ENCODE measurements at places on chromosomes 1 and 21.

GRCh38 chr1:22903113-22903512 is 69.6 kb downstream of the LACTBL1 start:
- no peak for DNase-seq

DNA sequence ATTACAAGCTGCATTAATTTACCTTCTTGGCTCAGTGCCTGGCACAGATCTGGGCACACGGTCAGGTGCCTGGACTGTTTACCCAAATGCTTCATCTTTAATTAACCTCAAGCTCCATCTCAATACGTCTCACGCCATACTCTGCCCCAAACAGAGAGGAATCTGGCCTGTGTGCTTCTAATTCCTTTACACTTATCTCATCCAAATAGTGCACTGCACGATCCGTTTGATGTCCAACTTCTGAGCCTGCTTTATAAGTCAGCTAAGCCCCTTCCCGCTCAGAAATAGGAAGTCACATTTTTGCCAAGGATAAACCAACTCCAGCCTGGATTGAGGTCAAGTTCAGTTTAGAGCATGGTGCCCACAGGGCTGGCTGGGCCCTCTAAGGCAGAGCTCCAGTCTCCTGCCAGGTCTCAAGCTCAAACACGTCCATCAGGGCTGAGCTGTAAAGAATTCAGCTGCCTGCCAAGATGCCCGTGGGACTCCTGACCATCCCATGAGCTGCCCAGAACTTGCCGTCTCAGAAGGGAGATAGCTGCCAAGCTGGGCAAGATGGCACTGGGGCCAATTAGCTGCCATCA is 233.5 kb downstream of the TRABD2B start:
- DNase-seq: no peak

DNA sequence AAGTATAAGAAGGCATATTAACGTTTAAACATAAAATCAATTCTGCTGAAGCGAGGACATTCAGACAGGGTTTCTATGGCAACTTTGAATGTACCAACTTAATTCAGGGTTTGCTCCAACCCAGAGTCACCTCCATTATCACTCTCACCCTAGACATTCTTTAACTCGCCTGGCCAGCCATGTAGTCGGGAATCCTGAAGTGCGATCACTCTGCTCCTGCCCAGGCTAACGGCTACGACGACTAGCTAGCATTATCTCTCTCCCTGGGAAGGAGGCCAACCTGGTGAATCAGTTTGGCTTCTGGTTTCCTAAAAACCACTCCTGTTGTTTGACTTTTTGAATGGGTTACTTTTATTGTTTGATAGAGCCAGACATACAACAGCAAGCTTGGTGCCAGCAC is 38.9 kb upstream of the ZBTB18 start:
- no peak for DNase-seq

DNA sequence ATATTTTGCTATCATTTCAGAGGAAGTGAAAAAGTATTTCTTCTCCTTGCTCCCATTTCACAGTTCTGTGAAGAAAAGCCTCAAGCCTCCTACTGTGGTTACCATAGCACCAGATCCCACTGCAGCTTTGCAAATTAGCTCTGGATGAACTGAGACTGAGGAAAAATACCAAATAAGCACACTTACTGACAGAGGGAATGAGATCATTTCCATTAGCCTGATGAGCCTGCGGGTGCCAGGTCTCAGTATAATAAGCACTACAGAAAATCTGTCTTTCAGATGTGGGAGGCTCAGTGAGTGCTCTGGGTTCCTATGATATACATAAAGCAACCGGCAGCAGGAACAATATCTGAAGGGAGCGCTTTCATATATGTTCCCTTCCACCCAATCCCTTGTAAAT is 21.4 kb downstream of the XKR8 start:
- no peak for DNase-seq

GRCh38 chr1:94067196-94067595 is 53.8 kb downstream of the ABCA4 start:
- no peak for DNase-seq

- no peak for DNase-seq
Observed at GRCh38 chr21:34335316-34335715, 28.5 kb upstream of the KCNE2 start.

DNA sequence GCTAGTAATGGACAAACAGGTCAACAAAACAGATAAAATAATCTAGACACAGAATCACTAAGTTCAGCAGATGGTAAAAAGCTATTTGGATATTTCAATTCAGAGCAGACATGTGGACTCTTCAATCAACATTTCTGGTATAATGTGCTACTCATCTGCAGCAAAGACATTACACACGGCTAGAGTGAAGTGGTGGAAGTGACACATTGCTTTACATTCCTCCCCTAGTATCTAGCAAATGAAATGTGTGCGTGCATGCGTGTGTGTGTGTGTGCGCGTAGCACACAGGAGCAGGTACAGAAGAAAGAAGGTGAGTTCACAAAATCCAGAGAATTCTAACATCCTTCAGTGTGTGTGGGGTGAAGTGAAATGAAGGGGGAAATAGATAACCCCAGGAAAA is 8.3 kb downstream of the AHCTF1 start:
- no peak for DNase-seq

DNA sequence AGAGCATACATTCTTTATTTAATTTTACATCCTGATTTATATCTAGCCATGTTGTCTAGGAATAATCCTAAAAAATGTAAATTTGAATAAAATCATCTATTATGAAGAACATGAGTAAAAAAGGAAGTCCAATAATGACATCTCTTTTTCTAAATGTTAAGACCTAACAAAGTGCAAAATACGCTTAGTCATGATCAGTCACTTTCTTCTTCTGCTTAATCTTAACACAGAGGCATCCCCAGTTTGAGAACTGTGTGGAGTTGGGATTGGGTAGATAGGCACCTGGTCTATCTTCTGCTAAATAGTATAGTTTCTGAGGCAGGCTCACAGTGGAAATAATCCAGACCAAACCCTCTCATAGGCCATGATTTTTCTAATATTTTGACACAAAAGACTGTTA is 311.7 kb upstream of the LRRC7 start:
- no peak for DNase-seq

GRCh38 chr1:103191327-103191726 is 83.0 kb upstream of the COL11A1 start:
- DNase-seq: no peak

DNA sequence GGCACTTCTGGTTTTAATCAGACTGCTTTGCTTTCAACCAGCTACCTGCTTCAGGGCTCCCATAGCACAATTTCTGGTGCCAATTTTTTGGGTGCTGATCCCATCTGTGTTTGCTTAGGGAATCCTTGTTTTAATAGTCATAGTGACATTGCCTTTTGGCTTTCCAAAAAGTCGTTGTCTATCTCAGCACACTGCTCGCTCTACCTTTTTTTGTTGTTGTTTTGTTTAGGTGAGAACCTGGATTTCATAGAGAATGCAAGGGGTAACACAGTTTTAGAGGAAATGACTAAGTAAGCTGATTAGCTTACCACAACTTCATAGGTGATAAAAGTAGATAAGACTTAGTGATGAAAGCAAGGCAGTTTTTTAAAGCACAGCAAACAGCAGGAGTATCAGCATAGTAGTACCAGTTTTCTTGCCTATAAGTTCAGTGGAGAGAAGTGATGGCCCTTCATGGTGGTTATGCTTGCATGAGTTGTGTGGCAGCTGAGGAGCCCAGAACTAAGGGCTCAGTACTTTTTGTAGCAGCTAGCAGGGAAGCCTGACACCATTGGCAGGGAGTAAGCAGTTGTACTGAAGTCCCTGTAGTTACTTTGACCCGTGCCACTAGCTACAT is 31.3 kb downstream of the NEK7 start:
- no peak for DNase-seq

- DNase-seq: no peak
Observed at GRCh38 chr1:209389258-209389657, 194.3 kb upstream of the CAMK1G start.

DNA sequence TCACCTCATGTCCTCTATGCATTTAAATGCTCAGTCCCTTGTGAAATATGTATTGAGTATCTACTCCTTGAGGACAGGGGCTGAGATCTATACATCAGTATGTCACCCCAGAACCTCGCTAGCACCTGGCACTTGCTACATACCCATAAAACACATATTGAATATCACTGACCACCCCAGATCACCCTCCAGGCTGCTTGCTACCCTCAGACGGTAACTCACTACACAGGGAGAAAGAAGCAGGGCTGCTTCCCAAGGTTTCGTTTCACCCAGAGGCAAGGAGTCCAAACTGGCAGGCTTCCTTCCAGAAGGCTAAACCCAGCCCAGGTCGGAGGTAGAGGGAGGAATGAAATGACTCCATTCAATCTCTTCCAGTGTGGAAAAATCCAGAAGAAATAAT is 8.5 kb downstream of the INKA2 start:
- DNase-seq: no peak

DNA sequence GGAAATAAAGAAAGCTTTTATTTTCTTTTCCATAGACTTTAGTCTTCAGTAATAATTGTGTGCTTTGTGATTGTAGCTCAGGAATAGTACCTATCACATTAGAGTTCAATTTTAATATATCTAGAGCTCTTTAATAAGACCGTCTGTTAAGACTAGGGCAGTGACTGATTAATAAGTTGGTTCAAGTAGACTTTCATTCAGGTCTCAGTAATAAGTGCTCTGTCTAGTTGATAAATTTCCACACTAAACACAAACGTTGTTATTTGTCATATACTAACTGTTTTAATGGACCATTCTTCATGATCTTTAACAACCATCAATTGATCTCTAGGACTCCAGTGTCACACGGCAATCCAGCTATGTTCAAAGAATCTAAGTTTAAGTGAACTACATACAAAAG is 474.5 kb upstream of the ADGRL2 start:
- DNase-seq: no peak

DNA sequence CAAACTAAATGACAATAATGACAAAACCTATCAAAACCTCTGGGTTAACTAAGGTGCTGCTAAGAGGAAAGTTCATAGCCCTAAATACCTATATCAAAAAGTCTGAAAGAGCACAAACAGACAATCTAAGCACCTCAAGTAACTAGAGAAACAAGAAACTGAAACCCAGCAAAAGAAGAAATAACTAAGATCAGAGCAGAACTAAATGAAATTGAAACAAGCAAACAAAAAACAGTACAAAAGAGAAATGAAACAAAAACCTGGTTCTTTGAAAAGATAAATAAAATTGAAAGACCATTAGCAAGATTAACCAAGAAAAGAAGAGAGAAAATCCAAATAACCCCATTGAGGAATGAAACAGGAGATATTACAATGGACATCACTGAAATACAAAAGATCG is 44.8 kb upstream of the KIAA0040 start:
- DNase-seq: no peak

GRCh38 chr1:233033361-233033760 is 83.0 kb downstream of the NTPCR start:
- DNase-seq: no peak

DNA sequence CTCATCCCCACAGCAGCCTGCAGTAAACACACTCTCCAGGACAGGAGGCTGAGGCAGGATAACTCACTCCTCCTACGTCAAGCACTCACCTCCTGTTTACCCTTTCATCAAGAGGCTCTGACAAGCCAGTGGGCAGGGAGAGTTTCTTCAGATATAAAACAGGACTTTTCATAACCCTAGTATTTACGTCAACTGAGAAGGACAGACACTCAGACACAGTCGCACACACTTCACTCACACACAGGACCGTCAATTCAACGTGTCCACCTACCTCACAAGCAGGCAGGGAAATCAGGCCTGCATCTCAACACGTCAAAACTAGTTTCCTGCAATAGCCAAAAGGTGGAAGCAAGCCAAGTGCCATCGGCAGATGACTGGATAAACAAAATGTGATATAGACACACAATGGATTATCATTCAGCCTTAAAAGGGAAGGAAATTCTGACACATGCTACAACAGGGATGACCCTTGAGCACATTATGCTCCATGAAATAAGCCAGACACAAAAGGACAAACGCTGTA is 48.6 kb downstream of the ITPKB start:
- DNase-seq: no peak

DNA sequence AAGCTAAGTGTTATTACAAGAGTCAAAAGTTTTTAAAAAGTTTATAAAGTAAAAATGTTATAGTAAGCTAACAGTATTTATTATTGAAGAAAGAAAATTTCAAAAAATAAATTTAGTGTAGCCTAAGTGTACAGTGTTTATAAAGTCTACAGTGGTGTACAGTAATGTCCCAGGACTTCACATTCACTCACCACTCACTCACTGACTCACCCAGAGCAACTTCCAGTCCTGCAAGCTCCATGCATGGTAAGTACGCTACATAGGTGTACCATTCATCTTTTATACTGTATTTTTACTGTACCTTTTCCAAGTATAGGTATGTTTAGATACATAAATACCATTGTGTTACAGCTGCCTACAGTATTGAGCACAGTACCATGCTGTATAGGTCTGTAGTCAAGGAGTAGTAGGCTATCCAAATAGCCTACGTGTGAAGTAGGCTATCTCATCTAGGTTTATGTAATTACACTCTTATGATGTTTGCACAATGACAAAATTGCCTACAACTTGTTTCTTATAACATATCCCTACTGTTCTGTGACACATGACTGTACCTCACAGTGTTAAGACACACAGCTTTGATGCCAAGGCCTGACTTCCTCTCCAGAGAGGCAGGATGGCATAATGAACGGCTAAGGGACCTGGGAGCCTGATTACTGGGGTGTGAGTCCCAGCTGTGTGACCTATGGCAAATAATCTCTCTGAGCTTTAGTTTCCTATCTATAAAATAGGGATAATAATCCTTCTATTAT is 12.7 kb downstream of the DHCR24 start:
- no peak for DNase-seq

GRCh38 chr1:171644805-171645483 is 7.5 kb downstream of the MYOC start:
- peak; percentile 88 for DNase-seq

GRCh38 chr1:5388622-5389021 is 603.6 kb downstream of the NPHP4 start:
- DNase-seq: no peak

- DNase-seq: peak; percentile 67
Observed at GRCh38 chr1:119611701-119612113, 36.4 kb downstream of the ZNF697 start.

GRCh38 chr21:14520535-14520934 is 25.6 kb downstream of the SAMSN1 start:
- DNase-seq: no peak

GRCh38 chr1:225977937-225978748 is 21.0 kb downstream of the SDE2 start:
- no peak for DNase-seq

GRCh38 chr1:55823541-55824250 is 608.5 kb upstream of the USP24 start:
- DNase-seq: no peak

GRCh38 chr1:50750021-50750619 is 209.9 kb downstream of the FAF1 start:
- peak; percentile 54 for DNase-seq

- no peak for DNase-seq
Observed at GRCh38 chr1:57258557-57259325, 165.1 kb downstream of the DAB1 start.

DNA sequence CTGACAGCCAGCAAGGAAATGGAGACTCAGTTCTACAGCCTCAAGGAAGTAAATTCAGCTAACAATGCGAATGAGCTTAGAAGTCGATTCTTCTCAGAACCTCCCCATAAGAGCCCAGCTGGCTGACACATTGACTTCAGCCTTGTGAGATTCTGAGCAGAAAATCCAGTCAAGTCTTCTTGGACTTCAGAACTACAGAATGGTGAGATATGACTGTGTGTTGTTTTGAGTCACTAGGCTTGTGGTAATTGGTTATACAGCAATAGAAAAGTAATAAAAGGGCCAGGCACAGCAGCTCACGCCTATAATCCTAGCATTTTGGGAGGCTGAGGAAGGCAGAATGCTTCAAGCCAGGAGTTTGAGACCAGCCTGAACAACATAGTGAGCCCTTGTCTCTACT is 161.8 kb upstream of the IVNS1ABP start:
- DNase-seq: no peak

All from NCI-H1417 (cell line).